ENCODE measurements at places on chromosomes 7 and 10.

DNA sequence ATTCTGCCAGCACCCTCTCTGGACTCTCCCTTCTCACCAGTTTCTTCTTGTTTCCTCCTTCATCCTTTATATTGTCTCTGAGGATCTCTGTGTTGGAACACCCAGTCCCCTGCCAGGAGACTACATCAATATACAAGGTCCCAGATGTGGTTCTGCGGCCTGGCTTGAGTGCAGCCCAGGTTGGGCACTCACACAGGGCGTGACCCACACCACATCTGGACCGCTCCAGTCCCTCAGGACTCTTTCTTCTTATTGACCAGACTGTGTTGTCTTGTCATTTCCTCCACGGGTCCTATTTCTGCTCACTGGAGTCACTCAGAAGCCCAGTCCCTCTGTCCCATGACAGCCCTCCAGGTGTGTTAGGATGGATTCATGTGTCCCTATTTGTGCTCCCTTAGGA, 26.0 kb downstream of the NKX2-3 start:
- DNase-seq: no peak

DNA sequence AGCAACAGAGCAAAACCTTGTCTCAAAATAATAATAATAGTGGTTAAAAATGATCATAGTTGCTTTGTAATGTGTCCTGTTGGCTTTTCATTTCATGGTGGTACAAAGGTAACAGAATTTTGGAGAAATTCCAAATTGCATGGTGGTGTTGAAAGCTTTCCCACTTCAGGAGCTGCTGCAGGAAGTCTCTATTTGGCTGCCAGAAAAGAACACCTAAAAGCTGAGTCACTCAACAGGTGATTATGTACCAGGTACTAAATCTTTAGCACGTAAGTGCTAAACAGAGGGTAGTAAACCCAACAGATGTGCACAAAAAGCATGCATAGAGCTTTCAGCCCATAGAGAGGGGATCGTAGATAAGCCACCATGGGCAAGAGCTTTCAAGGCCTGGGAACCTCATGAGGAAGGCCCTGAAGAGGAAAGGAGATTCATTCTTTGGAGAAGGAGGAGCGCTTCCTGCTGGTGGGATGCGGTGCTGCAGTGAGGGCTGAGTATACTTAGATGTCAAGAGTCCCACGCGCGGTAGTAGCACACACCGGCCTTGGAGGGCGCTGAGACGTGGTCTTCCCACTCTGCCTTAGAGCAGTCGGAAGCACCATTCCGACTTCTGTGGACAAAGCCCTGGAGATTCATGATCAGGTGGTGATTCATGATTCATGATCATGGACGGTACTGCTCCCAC, 118.7 kb downstream of the RALA start:
- DNase-seq: peak; percentile 33

GRCh38 chr7:126589068-126589684, 663.6 kb downstream of the GRM8 start:
- DNase-seq: no peak

DNA sequence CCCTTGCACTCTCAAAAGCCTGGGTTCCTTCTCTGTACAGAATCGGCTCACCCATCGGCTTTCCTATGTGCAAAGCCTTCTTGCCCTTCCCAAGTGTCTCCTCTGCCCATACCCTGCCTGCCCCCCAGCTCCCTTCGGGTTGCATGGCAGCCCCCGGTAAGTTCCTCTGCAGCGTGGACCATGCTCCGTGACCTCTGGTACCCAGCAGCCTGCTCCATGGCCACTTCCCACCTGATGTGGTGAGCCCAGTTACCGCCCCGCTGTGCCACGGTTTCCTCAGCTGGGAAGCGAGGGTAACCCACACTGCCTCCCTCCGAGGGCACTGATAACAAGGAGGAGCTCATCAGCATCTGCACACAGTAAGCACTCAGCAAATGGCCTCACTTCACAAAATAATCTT, 106.8 kb upstream of the DDC start:
- DNase-seq: no peak

GRCh38 chr10:86345859-86346798, 20.5 kb downstream of the GRID1 start:
- no peak for DNase-seq

DNA sequence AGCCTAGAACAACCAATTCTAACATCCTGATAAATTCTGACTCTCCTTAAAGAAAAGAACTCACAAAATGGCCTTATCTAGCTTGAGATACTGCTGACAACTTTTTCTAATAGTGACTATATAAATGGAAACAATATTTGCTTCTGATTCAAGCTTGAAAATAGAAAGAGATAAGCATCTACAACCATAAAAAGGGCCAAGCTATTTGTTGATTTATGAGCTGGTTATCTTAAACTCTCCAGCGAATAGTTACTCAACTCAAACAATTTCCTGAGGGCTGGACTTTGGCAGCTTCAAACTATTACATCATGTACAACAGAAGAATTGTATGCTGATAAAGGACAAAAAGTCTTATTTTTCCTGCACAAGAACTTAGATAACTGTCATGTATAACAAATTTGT, 4.6 kb downstream of the USP54 start:
- DNase-seq: no peak

DNA sequence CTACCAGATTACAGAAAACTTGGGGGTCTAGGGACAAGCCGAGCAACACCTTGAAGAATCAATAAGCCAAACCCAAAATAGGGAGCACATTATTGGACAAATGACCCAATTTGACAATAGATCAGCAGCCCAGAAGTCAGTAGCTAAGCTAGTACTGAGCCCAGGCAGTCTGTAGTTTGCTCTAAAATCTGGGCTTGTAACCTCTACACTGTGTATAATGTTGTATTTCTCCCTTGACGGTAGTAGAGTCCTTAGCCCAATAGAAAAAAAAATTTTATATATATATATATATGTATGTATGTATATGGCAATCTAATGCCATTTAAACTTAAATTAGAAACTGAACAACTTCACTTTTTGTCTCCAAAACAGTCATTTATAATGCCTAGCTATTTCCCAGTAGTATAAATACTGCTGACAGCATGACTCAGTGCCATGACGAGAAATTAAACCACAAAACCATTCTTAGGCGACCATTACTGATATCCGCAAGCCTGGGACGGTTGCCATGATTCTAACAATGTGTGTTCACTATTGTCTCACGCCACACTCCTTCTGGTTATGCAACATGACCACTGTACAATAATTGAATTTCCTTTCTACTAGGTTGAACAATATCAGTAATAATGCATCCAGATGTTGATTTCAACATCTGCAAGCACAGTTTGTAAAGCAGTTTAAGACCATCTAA, 110.5 kb downstream of the IPMK start:
- DNase-seq: no peak

DNA sequence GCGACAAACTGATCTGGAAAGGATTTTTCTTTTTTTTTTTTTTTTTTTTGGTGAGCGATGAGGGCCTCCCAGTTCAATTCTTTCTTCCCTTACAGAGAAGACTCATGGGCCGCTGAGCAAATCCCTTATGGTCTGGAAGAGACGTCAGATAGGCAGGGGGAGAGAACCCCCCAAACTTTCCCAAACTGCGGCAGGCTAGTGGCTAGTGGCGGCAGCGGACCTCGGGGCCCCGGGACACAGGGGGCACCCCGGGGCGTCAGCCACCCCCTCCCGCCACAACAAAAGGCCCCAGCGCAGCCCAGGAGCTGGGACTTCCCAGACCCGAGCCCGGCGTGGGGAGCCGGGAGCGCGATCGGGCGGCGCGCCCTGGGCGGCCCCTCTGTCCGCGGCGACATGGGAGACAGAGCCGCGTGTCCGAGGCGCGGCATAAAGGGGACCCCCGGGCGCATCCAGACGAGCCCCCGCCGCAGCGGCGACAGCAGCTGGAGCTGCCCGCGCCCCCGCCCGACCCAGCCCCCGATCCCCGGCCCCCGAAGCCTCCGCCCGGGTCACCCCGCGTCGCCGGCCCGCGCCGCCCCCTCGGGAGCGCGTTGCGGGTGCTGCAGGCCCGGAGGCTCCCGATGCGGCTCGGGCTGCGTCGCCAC, 755 bp downstream of the FAM171A1 start:
- peak; percentile 20 for DNase-seq

GRCh38 chr7:142379201-142379885, 121.5 kb upstream of the PRSS58 start:
- DNase-seq: no peak

Measured in neural crest cell (in vitro differentiated cells).